ENCODE measurements at places on chromosomes 3 and 15.
A peak's percentile ranks its signal among the peaks of the same experiment; 100 is the strongest.

GRCh38 chr3:125317761-125318160, 57.4 kb downstream of the ZNF148 start:
- DNase-seq: no peak

DNA sequence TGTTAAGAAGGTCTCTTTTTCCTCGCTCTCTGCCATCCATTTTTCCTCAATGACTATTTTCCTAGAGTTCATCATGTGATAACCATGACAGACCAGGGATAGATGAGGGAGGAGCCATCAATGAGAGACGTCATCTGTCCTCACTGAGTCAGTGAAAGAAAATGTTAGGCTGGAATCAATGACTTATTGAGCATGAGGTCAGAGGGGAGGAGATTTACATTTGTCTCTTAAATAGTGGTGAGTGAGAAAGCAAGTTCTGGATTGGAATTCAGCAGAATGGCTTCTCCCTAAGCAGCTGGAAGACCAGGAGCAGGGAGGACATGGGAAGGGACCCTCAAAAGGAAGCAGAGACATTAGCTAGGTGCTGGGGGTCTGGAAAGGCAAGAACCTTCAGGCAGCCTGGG, 28.2 kb upstream of the USP3 start:
- peak; percentile 83 for DNase-seq

DNA sequence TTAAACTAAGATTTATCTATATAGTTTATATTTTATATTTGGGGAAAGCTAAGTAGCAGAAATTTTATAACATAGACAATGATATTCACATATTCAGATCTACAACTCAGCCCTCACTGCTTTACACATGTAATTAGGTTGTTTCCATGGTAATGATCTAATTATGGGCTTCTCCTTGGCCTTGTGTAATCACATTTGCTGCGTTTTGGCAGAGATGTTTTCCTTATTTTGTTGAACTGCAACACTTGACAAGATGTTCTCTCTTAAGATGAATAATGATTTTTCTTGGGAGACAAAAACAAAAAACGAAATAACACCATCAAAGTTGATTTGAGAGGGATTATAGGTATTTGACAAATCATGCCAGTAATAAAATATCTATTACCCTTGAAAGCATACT, 635.6 kb upstream of the TBL1XR1 start:
- no peak for DNase-seq

DNA sequence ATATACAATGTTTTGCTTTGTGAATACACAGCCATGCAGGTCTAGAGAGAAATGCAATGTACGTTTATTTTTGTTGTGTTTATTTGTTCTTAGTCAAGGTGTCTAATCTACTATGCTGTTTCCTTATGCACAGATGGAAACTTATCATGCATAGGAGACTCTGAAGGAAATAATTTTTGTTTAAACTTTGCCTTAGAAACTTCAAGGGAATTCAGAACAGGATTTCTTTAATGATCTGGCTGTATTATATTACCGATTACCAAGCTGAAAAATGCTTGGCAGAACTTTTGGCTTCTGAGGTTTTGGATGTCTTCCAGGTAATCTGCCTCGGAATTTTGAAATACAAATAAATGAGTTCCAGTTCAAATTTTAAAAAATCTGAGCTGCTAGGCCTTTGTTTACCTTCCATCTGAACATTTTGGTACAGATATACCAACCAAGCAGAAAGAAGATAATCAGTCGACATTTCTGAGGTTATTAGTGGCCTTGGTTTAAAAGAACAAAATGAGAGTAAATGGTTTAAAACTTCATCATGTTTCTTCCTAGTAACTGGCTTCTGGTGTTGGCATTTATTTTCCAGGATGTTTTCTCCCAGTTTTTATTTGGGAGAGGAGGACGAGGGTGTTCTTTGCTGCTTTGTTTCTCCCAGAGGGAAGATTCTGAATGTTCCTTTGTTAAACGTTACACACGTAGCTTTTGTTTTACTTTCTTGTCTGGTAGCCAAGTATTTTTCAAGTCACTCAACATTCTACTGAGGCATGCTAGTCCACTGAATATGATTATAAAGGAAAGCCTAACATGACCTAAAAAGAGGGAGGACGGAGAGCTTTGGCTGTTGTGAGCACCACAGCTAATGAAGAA, 421.8 kb upstream of the TBL1XR1 start:
- no peak for DNase-seq

DNA sequence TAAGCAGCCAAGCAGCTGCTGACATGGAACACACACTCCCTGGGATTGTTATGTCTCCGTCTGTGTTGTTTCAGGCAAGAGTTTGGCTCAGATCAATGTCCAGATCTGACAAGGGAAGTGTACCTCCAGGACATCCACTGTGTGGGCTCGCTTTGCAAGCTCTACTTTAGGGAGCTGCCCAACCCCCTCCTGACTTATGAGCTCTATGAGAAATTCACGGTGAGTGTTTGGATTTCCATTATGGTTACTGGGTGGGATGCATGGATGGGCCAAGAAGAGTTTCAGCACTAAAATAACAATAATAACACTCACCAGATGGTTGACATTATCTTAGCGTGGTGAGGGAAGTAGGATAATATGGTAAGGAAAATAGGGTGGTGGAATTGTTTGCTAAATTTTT, 74.1 kb downstream of the ARHGAP31 start:
- no peak for DNase-seq

DNA sequence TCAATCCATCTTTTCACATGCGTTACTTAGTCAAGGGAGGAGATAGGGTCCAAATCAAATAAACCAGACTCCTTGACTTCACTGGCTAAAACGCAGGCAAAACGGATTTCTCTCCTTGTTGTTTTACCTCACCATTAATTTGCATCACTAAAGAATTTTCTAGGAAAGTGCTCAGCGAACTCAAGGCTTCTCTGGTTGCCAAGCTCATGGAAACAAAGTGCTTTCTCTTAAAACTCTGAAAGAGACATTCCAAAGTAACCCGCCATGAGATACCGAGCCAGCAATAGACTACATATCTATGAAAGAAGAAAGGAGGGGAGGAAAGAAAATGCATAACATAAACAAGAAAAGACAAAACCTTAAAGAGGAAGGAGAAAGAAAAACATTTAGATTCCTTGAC, 211.7 kb upstream of the WNT5A start:
- DNase-seq: no peak

DNA sequence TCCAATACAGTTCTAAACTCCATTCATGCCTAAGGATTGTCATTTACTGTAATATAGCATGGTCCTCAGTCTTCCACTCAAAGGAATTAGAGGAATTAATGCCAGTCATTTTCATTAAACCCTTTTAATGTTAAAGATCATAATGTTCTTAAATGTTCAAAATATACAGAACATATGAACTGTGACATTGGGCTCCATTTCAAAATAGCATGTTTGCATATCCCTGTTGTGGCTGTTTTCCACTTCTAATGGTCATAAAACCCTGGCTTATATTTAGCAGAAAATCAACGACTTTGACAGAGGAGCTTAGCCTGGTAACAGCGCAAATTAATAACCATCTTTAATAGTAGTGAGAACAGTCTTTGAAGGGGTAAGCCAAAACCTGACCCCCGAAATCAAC, 260.7 kb downstream of the UBE2E2 start:
- DNase-seq: no peak

DNA sequence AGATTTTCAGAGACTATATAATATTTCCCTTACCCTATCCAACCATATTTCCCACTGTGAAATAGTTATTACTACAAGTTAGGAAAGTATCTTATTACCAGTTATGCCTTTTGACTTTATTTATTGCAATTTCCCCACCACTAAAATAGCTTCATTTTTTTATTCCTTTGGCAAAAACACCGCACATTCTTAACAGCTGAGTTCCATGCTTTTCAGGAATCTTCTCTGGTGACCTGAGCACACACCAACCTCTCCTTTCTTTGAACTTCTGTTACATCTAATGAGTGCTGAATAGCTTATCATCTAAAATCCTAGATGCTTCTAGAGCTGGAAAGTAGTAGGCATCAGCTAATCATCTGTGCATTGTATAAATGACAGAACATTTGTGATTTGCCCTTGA, 99.1 kb downstream of the UBE2E2 start:
- DNase-seq: no peak

DNA sequence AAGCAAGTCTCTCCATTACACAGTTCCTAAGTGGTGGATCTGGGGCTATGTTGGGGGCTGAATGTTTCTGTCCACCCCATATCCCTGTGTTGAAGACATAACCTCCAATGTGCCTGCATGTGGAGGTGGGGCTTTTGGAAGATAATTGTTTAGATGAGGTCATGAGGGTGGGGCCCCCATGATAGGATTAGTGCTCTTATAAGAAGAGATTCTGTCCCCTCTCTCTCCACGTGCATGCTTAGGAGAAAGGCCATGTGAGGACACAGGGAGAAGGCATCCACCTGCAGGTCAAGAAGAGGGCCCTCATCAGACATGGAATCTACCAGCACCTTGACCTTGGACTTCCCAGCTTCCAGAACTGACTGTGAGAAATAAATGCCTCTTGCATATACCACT, 231.0 kb upstream of the CHRNA7 start:
- DNase-seq: no peak

GRCh38 chr15:31495281-31495680, 168.6 kb downstream of the KLF13 start:
- DNase-seq: no peak

DNA sequence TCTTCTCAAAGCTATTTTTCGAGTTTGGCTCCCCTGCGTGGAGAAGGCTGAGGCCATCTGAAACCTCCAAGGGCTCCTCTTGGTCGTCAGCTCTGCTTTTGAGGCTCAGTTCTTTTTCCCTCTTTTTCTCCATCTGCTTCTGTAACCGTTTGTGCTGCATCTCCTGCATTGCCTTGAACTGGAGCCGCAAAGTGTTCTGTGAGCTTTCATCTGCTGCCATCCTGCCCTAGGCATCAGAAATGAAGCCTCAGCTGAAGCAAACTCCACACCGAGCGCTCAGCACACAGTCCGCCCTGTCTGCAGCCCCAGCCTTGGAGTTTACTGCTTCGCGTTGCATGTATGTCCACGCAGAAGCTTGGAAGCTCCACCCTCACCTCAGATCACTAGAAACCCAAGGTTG, 14.9 kb downstream of the CCDC13 start:
- DNase-seq: no peak

GRCh38 chr3:24351779-24352469, 142.7 kb downstream of the THRB start:
- DNase-seq: no peak

- no peak for DNase-seq
These were observed 270.5 kb downstream of the MBNL1 start for GRCh38 chr3:152539191-152539764.

- no peak for DNase-seq
These were observed 82.5 kb upstream of the NAALADL2 start for GRCh38 chr3:174776636-174777035.

DNA sequence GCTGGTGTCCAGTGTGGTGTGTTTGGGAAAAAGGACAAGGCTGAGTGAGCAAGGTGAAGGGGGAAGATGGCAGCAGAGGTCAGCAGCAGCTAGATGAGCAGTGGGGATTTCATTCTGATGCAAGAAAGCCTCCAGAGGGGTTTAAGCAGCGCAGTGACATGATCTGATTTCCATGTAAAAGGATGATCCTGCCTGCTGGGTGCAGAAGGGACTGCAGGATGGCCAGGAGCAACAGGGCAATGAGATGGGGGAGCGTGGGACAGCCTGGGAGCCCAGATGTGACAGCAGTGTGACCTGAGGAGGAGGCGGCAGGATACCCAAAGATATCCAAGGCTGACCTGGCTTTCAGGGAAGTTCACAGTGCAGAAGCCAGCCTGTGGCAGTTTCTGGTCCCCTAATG, 6.1 kb downstream of the WNT7A start:
- no peak for DNase-seq

GRCh38 chr15:29631076-29632070, 190.9 kb downstream of the TJP1 start:
- DNase-seq: no peak

DNA sequence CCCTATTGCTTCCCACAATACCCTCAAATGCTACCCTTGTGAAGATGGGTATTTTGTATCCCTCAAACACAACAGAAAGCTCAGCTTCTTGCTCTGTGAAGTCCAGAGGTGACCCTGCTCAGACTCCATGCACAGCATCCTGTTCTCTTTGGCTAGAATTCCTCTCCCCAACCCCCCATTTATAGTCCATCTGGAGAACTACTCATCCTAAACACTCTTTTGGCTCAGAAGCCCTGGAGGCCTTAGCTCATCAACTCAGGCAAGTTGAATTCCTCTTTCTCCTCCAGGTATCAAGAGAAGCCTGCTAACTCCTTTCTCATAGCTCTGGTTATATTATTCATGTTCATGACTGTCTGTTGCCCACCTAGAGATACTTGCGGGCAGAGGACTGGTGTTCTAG, 18.3 kb upstream of the GASK1A start:
- no peak for DNase-seq

DNA sequence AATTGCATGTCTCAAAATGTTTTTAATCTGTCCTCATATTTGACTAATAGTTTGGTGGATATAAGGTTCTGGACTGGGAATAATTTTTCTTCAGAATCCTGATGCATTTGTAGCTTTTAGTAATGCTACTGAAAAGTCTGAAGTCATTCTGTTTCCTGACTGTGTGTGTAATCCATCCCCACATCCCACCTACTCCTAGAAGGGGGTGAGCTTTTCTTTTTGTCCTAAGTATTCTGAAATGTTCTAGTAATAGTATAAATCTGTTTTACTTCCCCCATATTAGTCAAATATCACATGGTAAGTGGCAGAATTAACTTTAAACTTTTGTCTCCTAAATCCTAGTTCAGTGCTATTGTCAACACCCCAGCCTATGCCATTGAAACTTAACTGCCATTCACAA, 162.8 kb downstream of the GREM1 start:
- DNase-seq: no peak

- DNase-seq: no peak
These were observed 89.7 kb downstream of the MAGI1 start for GRCh38 chr3:65948841-65949573.

DNA sequence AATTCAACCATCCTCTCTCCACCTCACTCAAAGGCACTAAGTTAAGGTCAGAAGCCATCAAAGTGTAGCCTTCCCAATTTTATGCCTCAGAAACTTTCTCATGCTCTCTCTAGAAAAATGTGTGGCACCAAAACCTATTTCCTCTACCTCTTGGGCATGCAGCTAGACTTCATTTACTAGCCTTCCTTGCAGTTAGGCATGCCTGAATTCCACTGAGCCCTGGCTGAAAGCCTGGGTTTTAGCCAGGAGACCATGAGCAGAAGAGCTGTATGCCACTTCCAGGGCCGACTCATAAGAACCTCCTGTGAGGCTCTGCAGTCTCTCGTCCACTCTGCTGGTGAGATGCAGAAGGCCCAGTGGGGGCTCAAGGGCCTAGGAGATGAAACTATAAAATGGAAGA, 145.0 kb downstream of the MYLK start:
- no peak for DNase-seq

GRCh38 chr3:94028093-94028837, at the start of gene STX19:
STX19 (minus strand) TSS chr3:94028597; CDS start chr3:94015269, 13,328 bp downstream.
- no peak for DNase-seq
